ENCODE measurements at places on chromosomes 11 and 22.

GRCh38 chr11:69359735-69360480 lies 66.0 kb downstream of the MYEOV start:
- DNase-seq = no peak

DNA sequence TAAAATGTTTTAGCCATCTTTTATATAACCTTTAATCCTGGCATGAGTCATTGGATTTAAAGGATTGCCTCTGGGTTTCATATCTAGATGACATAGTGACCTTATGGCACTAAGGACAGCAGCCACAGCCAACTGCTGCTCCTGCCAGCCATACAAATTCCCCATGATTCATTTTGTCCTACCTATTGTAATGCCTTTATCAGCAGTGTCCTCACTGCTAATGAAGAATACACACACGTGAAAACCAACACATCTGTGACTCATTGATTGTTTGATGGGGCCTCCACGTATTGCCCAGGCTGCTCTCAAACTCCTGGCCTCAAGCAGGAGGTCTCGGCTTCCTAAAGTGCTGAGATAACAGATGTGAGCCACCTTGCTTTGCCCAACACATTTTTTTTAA lies 1.8 kb downstream of the LDHAL6A start:
- DNase-seq = no peak

DNA sequence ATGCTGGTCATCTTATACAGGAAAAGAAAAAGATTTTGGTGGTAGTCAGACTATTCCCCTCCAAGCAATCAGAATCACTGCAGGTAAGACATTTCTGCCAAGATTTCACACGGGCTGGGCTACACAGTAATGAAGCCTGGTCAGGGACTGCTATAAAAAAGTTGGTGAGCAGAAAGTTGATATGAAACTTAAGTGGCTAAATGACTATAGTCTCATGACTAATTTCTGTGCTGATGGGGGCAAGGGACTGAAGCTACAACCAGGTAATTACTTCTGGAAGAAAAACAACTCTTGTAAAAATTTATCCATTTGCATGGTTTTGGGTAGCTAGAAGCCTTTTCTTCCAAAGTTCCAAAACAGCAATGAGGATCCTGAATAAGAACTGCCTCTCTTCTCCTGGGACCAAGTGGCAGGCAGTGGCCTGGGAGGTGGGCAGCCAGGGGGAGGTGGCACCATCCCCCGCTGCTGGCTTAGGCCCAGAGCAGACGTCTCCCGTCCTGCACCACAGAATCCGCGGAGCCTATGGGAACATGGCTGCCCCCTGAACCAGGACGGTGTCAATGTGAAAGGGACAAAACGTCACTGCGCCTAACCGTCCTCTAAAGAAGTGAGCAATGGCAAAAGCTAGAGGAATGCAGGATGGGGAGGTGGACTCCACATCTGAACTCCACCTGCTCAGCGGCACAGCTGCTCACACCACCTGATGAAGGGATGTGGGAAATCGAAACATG lies 122.6 kb upstream of the LMO1 start:
- DNase-seq = no peak

DNA sequence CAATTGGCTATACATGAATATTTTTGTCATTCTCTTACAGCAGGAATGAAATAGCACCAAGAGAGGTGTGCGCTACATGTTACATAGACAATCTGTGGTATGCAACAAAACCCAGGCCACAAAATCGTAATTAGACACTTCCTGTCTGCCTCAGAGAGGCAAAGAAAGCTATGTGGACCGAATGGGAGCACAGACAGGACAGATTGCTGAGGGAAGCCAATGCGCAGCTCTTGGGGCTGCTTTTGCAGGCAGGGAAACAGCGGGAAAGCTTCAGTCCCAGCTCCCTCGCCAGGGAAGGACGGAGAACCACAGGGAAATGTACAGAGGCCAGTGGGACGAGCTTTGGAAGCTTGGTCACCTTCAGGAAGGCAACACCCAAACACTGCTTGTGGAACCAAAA lies 40.9 kb downstream of the SERPINH1 start:
- DNase-seq = no peak

GRCh38 chr22:37077802-37078448 lies 26.4 kb downstream of the KCTD17 start:
- peak; percentile 68 for DNase-seq

GRCh38 chr11:96472085-96472484 lies 82.3 kb downstream of the JRKL start:
- no peak for DNase-seq

GRCh38 chr11:46362156-46363030 lies 15.1 kb downstream of the DGKZ start:
- DNase-seq = peak; percentile 31

DNA sequence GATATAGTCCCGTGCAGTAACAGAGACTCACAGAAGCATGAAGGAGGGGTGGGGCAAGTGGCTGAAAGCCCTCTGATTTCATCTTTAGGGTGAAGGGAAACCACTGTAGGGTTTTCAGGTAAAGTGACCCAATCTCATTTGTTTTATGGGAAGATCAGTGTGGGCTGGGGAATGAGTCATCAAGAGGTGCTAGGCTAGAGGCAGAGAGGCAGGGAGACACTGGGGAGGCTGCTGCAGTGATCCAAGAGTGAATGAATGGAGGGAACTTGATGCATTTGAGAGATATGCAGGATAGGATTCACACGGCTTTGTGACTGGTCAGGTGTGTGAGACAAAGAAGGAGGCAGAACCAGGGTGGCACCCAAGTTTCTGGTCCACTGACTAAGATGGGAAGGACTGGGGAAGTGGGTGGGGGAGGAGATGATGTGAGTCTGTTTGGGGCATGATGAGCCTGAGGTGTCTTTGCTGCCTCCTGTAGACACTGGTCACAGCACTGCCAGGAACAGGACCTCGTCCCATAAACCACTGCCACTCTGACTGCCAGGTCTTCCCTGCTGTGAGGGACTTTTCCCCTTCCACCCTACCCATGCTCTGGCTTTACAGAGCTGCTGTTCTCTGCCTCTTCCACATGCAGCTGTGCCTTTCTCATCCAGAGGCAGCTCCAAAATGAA lies 239.0 kb downstream of the TENM4 start:
- DNase-seq = no peak

GRCh38 chr11:117808784-117809183 lies 11.8 kb upstream of the DSCAML1 start:
- DNase-seq = no peak

GRCh38 chr11:11871991-11872401 lies 30.2 kb downstream of the USP47 start:
- peak; percentile 11 for DNase-seq

DNA sequence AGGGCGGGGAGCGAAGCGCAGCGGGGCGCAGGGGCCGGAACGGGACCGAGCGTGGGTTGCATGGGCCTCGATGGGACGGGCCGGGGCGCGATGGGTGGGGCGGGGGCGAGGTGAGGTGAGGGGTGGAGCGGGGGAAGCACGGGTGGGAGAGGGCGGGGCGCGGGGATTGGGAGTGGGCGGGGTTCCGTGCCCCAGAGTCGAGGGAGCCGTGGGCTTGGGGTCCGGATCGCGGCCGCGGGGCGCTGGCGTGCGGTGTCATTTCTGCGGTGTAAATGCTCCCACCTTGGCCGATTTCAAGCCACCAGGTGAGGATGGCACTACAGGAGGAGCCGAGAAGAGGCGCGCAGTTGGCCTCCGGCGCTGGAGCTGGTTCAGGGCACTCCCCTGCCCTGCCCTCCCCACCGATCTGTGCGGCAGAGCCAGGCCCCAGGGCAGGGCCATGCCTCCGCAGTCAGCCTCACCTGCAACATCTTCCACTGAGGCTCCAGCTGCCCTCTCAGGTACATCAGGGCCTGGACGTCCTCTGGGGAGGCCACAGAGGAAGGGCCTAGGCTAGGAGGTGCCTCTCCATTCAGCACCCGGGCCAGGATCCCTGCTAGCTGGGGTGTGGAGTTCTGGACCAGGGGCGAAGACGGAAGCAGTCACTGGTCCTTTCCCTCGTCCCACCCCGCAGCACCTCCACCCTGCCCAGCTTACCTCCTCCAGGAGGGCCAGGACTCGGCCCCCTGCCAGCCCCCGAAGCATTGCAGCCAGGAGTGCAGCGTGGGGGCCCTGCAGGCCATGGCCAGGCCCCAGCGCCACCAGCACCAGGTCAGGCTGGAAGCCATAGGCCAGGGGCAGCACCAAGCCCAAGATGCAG lies 620 bp upstream of the TUBGCP6 start:
- DNase-seq = no peak

DNA sequence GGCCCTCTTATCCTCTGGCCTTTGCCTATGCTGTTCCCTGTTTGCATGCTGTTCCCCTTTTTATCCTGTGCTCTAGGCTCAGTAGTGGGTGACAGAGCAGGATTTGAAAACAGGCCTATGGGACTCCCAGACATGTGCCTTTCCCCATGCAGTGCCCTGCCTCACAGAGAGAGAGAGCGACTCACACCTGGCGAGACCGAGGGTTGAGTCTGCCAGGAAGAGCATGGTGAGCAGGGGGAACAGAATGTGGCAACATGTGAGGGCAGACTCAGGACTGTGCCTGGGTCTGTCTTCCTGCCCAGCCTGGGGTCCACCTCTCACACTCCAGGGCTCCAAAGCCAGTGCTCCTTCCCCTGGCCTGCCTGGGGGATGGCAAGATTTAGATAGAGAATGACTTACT lies 75.0 kb downstream of the NFAM1 start:
- no peak for DNase-seq

- DNase-seq = no peak
Observed at GRCh38 chr22:44096736-44097135, 72.6 kb downstream of the PARVB start.

GRCh38 chr11:133918608-133919260 lies 38.0 kb downstream of the IGSF9B start:
- DNase-seq = no peak

DNA sequence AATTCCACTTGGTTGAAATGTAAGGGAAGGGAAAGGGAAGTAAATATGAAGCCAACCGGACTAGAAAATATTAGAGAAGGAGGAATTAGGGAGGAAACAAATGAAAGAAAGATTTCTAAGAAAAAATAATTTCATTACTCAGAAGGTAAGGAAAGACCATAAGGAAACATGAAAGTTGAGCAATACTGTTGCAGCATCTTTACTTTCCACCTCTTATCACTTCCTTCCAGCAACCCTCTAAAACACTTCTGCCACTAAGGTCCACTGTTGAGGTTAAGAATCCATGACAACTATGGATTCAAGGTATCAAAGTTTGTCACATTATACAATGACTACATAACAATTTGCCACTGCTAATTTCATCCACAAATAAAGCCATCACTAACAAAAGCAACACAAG lies 308.6 kb downstream of the DLG2 start:
- no peak for DNase-seq

DNA sequence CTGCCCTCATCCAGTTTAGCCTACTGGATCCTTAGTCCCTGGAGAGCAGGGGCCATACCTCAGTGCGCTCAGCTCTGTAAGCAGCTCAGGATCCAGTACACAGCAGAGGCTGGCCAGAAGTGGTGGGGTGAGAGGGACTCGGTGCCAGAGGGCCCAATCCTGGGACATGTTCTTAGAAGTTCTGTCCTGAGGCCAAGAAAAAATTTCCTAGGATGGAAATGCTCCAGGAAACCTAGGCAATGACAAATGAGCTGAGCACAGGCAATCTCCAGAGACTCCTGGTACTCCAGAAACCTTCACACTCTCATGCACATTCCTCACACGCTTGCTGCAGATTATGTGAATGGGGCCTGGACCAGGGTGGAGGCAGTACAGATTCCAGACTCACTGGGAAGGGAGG lies 89.6 kb downstream of the SERGEF start:
- DNase-seq = no peak

- no peak for DNase-seq
Observed at GRCh38 chr11:37710031-37710430, 1112.0 kb upstream of the RAG2 start.
